ENCODE measurements at places on chromosomes 1 and 21.

- peak; percentile 3 for DNase-seq
These were observed 107.8 kb downstream of the EIF4G3 start for GRCh38 chr1:21068937-21069336.

GRCh38 chr1:225881081-225881958, 860 bp downstream of the TMEM63A start:
- DNase-seq = peak; percentile 45

- peak; percentile 80 for DNase-seq
These were observed 9.0 kb downstream of the SH2D2A start for GRCh38 chr1:156807627-156808026.

GRCh38 chr21:20570824-20571232, 427.4 kb upstream of the NCAM2 start:
- DNase-seq = no peak

DNA sequence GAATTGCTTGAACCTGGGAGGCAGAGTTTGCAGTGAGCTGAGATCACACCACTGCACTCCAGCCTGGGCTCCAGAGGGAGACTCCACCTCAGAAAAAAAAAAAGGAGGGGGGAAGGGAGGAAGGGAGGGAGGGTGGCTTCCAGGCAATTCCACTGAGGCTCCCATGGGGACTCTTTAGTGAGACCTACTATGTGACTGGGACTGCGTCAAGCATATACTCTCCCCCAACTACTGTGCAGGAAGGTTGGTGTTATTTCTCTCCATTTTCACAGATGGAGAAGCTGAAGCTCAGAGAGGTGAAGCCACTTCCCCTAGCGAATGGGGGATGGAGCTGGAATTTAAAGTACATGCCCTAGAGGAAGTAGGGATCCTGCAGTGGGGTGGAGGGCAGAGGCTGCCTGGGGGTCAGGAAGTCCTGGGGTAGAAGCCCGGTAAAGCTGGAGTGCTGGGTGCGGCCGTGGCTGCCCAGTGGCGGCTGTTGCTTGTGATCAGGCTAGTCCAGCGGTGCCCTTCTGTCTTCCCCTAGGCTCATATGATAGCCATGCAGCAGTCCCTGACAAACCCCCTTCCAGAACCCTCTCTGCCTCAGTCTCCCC, 40.3 kb downstream of the RAP1GAP start:
- DNase-seq = no peak

- DNase-seq = no peak
These were observed 104.7 kb downstream of the JAK1 start for GRCh38 chr1:64861611-64862010.
